ENCODE measurements at places on chromosomes 1 and 21.

- DNase-seq, result no peak
Observed at GRCh38 chr1:66282343-66282852, 251.6 kb upstream of the SGIP1 start.

- peak; percentile 29 for DNase-seq
Observed at GRCh38 chr1:34709547-34709946, 45.3 kb upstream of the GJB5 start.

DNA sequence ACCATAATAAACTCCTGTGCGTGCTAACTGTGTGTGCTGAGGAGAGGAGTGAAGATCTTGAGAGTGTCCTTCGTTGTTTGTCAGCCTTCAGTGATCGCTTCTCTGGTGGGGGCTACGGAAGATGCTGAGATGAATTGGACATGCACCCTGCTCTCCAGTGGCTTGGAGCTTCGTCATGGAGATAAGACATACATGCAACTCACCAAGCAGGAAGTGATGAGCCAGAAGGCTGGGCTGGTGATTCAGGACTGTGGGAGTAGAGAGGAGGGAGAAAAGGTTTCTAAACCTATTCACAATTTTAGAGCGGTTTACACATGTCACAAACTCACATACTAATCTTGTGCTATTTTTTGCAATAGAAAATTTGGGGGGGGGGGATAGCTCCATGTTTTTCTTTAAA, 128.9 kb upstream of the ADAR start:
- DNase-seq, result no peak

DNA sequence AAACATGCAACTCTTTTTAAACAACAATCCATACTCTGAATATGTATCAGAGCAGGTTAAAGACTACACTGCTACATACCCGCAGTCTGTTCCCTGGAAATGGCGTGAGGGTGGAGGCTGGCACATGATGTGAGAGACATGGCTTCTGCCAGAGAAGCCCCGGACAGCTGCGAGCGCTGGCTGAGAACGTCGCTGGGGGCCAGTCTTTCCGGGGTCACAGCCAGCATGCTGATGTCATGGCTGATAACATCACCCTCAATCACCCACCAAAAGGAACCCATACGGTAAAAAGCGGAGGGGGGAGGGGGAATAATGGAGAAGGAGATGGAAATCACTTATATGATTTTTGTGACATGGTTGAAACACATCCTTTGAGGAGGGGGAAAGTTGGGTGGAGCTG, 29.1 kb downstream of the C1orf198 start:
- no peak for DNase-seq

GRCh38 chr1:234842726-234843641, 233.0 kb upstream of the IRF2BP2 start:
- no peak for DNase-seq
